CD8-positive, alpha-beta memory T cell (primary cell): ENCODE measurements at places on chromosomes 3 and 15. TPM values are rescaled to one million over a fixed set of nuclear protein-coding genes. Genes with fewer than 3 reads are reported as not detected.

GRCh38 chr15:61153291-61153690 lies 75.8 kb downstream of the RORA start:
- DNase-seq: no peak

- DNase-seq: no peak
Observed at GRCh38 chr3:24645047-24645446, 150.4 kb upstream of the THRB start.

GRCh38 chr3:149628957-149629670 lies 28.7 kb downstream of the WWTR1 start:
- DNase-seq: no peak

GRCh38 chr3:102460579-102460978 lies 25.8 kb downstream of the ZPLD1 start:
- DNase-seq: no peak

GRCh38 chr3:169528289-169528688 lies 135.2 kb downstream of the MECOM start:
- DNase-seq: no peak

DNA sequence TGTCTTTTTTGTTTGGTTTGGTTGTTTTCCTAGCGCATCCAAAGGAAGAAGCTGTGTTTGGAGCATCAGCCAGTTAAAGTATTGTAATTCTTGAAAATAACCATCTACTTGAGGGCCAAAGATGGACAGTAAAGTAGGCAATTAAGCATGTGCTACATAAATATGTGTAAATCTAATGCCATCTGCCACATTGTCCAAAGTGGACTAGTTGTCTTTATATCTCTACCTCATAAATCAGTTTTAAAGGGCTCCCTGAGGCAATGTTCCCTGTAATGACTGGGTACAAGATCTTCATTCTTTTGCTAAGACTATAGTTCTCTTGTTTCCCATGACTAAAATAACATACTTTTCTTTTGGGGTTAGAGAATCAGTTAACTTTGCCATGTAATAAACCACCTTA lies 460.0 kb upstream of the RARB start:
- DNase-seq: no peak

DNA sequence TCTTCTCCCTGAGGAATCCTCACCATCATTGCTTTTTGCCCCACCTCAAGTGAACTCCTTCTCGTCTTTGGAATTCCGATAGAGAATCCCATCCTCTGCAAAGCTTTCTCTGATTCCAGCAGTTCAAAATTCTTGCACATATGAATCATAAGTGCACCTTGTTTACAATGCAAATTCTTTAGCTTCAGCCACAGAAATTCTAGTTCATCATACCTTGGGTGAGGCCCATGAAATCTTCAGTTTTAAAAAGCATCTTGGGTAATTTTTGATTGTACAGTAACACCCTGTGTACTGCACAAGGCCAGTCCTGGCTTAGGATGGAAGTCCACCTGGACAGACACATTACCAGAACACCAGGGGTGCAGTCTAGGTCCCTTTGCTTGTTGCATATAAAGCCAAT lies 30.8 kb downstream of the MDFIC2 start:
- no peak for DNase-seq

- no peak for DNase-seq
Observed at GRCh38 chr15:52383100-52383588, 87.5 kb upstream of the MYO5C start.

DNA sequence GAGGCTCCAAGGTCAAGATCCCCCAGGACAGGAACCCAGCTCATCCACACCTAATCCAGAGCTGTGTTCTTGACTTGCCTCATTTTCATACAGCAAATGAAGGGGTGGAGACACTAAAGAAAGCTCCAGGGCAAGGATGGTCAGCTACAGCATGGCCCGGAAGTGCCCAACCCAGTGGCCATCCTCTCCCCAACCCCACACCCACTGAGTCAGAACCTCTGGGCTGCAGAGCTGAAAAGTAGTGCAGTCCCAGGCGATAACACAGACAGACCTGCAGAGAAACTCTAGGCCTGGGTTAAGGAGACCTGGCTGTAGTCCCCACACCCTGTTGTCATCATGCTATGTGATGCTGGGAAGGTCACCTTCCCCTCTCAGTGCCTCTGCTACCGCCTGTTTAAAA lies 85.3 kb downstream of the SEMA5B start:
- DNase-seq: no peak

DNA sequence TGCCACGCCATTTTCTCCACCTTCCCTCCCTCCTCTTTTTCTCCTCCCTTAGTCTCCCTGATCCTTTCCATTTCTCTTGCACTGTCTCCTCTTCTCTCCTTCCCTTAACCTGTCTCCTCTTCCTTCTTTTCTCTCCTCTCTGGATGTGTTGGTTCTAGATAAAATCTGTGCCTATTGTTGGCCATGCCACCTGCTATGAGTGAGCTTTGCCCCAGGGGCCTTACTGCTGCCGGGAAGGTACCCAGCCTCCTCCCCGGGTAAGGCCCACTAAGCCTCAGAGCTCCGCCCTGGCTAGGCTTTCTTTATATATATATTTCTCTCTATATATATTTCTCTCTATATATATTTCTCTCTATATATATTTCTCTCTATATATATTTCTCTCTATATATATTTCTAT lies 14.7 kb downstream of the GPD1L start:
- no peak for DNase-seq

DNA sequence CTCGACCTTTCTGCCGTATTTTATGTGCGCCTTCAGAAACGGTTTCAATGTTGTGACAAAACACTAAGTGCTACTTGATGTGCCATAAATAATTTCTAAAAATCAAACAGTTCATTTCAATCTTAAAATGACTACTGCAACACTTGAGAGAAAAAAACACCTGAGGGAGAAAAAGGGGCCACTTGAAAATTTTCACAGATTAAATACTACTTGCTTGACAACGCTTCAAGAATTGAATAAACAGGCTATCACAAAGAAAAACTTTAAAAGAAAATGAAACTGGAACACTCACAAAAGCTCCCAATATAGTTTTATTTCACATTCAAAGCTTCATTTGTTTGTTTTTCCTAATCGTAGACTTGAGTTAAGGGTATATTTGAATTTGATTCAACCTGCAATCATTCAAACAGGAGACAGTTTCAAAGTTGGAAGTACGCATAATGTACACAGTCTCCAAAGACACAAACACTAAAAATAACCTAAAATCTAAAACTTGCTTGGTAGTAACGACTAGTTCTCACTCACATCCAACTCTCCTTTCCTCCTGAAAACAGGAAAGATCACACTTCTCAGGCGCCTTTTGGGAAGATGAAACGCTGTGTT lies 380.7 kb downstream of the ERC2 start:
- DNase-seq: no peak

- DNase-seq: no peak
Observed at GRCh38 chr15:85531083-85531482, 150.7 kb downstream of the AKAP13 start.

DNA sequence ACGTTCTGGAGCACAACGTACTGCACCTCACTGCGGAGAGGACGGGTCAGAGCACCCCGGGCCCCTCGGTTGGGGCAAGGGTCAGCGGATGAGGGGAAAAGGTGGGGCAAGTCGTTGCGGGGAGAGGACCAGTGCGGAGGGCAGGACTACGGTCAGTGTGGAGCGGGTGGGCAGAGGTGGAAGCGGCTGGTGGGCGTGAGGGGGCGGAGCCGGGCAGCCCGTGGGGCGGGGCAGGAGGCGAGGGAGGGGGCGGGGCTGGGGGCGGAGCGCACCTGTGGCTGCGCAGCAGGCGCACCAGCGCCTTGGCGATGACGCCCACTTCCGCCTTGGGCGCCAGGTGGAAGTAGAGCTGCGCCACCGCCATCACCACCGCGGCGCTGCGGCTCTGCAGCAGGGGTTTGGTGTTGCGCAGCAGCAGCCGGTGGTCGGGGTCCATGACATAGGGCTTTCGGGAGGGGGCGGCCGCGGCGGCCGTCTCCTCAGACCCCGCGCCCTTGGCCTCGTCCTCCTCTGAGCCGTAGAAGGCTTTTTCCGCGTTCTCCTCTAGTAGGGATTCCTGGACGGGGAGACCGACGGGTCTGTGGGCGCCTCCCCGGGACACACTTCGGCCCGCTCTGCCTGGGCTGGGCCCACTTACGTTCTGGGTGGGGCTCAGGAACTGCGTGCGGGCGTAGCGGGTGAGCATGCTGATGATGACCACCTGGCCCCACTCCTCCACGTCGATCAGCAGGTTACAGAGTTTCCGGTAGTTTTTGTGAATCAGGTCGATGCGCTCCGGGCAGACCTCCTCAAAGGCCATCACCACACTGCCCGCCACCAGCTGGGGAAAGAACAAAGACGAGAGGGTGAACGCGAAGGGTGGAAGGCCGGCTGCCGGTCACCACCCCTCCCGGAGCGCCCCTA lies 29.2 kb downstream of the AP3B2 start:
- peak; percentile 80 for DNase-seq

DNA sequence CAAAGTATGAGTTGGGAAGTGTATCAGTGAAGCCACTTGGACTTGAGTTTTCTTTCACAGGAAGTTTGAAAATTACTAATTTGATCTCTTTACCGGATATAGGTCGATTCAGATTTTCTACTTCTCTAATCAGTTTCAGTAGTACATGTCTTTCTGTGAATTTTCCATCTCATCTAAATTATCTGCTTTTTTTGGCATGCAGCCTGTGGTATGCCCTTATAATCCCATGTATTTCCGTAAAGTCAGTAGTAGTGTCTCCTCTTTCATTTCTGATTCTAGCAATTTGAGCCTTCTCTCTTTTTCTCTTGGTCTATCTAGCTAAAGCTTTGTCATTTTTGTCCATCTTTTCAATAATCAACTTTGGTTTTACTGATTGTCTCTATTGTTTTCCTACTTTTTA lies 168.4 kb upstream of the UBE2E1 start:
- no peak for DNase-seq

DNA sequence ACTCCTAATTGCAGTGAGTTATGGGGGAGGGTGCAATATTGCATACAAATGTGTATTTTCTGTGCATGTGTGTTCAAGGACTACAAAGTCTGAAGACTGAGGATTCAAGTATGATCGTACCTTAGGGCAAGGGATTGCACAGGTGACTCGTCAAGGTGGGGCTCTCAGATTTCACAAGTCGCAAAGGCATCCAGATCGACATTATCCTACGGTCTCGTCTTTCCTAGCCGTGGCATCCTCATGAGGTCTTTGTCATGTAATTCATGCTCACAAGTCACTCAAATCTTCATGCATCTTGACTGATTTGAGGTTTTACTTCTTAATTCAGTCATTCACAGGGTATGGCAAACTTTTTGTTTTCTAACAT lies 191.4 kb upstream of the HES1 start:
- no peak for DNase-seq

The CDAN1 gene
- 11.2 TPM for polyA plus RNA-seq

The GXYLT2 gene
- polyA plus RNA-seq: not detected

The TUBGCP5 gene
- 4.4 TPM for polyA plus RNA-seq

The DNAH12 gene
- not detected for polyA plus RNA-seq

The TRPM1 gene
- 0.03 TPM for polyA plus RNA-seq

The FETUB gene
- not detected for polyA plus RNA-seq

The EXD1 gene
- polyA plus RNA-seq: 0.28 TPM

The SHF gene
- 1.5 TPM for polyA plus RNA-seq

The GPR149 gene
- not detected for polyA plus RNA-seq

The GRM2 gene
- polyA plus RNA-seq: 0.10 TPM
